ENCODE measurements at places on chromosomes 2 and 18.

GRCh38 chr2:61343141-61343540 lies 127.7 kb downstream of the USP34 start:
- DNase-seq = no peak

DNA sequence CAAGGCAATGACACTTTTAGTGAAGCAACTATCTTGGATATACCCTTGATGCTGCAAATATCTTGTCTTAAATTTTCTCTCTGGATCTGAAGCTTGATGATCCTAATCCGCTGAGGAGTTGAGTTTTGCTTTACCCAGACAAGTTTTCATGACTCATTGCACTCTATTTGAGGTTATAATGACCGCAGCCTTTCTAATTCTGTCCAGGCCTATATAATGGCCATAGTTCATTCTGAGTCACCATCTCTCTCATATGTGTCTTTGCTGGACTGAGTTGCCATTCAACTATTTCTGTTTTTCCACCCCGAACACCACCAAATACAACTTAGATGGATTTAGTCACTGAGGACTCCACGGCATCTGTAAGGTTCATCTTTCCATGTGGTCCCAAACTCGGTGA lies 802.1 kb upstream of the FAM98A start:
- DNase-seq = no peak

- DNase-seq = no peak
Measured at GRCh38 chr2:215695861-215696260, 260.0 kb upstream of the FN1 start.

DNA sequence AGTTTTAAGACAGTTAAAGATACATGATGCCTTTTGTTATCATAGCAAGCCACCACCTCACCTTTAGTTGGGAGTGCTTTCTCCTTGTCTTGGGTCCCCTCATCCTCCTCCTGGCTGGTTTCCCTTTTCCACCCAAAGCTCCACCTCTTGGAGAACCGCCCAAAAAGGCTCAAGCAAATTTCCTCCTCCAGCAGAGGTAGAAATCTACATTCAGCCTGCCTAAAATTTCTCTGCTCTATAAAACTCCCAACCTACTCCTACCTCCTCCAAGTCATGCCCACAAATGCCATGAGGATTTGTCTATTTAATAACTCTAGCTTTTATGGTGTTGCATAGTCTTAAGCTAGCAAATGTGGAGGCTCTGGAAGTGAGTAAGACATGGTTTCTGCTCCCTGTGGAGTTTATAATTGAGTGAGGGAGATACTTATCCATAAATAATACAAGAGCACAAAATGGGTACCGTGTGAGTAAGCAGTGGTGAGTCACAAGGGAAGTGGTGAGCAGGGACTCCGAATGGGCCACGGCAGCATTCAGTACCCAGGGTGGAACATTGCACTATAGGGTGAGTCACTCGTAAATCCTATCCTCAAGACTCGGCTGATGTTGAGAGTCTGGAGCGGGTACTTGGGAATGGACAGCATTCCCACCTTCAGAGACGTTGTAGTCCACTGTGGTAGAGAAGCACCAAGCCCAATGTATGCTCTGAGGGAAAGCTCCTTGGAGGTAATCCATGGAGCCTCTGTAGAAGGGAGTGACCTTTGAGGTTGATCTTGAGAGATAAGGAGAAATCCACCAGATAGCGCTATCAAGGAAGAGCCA lies 146.3 kb downstream of the RTN4 start:
- DNase-seq = peak; percentile 27

- DNase-seq = no peak
Measured at GRCh38 chr2:44822174-44822573, 119.3 kb upstream of the SIX3 start.

- DNase-seq = no peak
Measured at GRCh38 chr2:11305338-11305737, 39.1 kb downstream of the ROCK2 start.

DNA sequence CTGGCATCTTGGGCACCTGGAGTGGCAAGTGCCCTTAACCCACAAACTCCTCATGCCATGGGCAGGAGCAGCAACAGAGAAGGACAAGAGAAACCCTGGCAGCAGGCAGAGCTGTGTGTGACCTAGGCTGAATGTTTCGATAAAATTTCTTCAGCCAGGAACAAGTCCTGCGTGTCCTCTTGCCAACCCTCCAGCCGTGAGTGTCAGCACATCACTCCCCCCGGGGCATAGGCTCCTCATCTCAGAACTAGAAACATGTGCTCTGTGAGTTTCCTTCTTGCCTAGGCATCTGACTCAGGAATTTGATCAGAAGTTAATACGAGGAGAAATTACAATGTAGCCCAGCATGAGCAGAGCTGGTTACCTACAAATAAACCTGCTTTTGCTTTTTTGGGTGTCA lies 2.2 kb downstream of the ABCG8 start:
- DNase-seq = no peak

DNA sequence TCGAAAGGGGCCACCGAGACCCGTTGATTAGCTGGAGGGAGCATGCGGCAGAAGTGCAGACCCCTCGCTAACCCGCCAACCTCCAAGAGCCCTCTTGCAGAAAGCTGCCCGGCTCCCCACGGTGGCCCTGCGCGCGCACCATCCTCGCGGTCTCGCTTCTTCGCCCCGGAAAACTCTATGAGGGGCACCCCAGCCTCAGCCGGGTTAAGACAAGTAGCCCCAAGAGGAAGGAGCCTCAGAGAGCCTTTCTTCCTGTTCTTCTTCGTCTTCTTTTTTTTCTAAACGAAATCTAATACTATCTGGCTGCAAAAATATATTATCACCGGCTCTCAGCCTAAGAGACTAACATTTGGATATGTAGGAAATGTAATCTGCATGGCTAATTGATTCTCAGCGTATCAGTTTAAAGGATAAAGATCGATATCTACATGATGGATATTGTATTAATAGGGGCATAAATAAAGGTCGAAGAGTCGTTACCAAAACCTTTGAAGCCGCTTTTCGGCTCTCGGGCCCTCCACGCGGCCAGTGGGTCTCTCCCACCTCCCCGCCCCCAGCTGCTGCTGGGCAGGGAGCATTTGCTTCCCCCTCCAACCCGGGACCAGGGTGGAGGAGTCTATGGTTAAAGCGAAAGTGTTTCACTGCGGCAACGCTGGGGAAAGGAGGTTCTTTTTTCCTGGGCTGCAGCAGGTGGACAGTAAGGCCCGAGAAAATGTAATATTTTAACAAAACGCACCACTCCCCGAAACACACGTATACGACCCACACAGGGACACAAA lies 6.1 kb upstream of the PAX3 start:
- DNase-seq = no peak

- DNase-seq = no peak
Measured at GRCh38 chr2:223260681-223261080, 208.7 kb downstream of the KCNE4 start.

DNA sequence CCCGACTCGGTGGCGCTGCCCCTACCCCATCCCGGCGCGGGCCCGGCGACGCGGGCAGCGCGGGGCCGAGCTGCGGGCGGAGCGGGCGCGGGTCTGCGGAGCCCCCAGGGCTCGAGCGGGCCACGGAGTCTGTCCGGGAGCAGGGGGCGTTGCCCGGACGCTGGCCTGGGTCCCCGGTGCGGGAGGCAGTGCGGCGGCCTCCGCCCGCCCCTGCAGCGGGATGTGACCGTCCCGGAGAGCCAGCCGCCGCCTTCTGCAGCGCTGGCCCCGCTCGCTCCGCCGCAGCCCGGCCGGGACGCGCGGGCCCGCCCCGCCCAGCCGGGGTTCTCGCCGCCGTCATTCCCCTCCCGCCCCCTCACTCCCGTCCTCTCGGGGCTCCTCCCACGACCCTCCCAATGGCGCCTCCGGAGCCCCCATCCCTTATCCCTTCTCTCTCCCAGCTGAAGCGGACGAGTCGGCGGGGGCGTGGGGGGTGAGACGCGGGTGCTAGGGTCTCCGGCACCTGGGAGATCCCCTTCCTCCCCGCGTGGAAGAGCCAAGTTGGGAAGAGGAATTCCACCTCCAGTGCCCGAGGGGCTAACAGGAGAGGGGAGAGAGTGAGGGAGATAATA lies at the start of gene FNDC4:
Gene FNDC4, minus strand, starts transcription at position 257 of the 611 bp plus-strand sequence. CDS start 521 bp downstream, outside the sequence.
- DNase-seq = peak; percentile 44

GRCh38 chr2:234702731-234703225 lies 205.9 kb upstream of the ARL4C start:
- DNase-seq = no peak
